Nephron progenitor cell (in vitro differentiated cells): ENCODE measurements at places on chromosomes 5 and 9.
A peak's percentile ranks its signal among the peaks of the same experiment; 100 is the strongest.

- DNase-seq: peak; percentile 48
Observed at GRCh38 chr5:10564838-10565784, 1.2 kb downstream of the ANKRD33B start.

DNA sequence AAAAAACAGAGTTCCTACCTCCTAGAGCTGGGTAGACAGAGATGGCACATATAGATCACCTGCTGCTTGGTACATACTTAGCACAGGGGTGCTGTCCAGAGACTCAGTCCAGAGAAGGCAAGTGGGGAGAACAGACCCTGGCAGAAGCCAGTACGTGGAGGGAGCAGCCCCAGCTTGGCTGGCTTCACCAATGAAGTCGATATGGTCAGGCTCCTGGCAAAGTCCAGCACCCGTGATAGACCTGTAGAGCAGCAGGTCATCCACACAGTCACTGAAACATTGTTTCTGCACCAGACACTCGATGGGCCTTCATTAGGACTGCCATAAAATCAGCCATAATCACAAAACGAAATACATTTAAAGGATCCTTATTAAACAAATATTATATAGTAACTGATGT lies 45.8 kb downstream of the WHRN start:
- DNase-seq: no peak

DNA sequence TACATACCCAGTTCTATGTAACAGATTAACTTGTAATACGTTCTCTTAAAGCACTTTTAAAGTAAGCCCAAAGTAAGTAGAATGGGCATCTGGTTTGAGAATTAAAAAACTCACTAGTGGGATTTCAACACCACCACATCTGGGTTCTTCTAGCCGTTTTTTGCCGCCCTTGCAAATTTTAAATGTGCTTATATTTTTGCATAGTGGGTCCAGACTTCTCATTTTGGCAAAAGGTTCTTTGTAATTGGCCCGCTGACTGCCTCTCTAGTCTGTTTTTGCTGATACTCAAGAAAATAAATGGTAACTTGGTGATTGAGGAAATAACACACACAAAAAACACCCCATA lies 582 bp upstream of the FBXO4 start:
- DNase-seq: no peak

DNA sequence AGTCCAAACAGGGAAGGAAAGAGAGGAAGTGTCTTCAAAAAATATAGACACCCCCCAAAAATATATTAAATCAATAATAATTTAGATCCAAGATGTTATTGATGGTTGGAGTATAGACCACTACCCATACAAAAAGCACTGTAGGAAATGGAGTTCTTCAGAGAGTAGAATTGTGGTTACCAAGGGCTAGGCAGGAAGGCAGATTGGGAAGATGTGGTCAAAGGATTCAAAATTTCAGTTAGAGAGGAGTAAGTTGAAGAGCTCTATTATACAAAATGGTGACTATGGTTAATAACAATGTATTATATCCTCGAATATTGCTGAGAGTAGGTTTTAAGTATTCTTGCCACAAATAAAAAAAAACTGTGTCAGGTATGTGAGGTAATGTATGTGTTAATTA lies 149.4 kb downstream of the CWC27 start:
- no peak for DNase-seq

DNA sequence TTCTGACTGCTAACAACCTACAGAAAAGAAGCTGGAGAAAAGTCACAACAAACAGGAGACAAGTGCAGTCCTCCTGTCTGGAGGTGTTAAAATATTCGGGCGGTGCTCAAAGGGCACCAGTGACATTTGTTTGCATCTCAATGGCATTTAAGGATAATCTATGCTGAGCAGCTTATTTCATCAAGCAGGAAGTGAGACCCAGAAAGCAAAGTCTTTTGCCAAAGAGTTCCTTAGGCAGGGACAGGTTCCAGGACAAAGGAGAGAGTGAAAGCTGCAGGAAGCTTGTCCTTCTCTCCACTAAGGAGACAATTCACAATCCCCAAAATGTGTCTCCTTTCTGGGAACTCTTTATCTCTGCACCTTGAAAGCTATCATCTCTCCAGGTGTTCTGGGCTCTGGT lies 38.7 kb upstream of the CDK20 start:
- no peak for DNase-seq

DNA sequence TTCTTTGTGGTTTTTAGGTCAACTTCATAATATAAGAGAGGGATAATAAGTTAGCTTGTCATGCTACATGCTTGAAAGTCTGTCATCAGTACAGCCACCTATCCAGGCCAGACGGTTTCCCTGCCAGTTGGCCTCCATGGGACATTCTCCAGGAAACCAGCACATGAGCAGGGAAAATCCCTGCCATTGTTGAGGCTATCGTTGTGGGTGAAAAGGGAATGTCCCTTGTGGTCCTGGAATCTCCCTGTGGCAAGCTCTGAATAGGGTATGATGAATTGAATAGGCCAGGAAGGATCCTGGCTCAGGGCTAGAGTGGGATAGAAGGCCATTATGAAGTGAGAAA lies 12.3 kb downstream of the F2RL1 start:
- DNase-seq: no peak

- no peak for DNase-seq
Observed at GRCh38 chr5:171984748-171985419, 21.6 kb downstream of the FBXW11 start.

DNA sequence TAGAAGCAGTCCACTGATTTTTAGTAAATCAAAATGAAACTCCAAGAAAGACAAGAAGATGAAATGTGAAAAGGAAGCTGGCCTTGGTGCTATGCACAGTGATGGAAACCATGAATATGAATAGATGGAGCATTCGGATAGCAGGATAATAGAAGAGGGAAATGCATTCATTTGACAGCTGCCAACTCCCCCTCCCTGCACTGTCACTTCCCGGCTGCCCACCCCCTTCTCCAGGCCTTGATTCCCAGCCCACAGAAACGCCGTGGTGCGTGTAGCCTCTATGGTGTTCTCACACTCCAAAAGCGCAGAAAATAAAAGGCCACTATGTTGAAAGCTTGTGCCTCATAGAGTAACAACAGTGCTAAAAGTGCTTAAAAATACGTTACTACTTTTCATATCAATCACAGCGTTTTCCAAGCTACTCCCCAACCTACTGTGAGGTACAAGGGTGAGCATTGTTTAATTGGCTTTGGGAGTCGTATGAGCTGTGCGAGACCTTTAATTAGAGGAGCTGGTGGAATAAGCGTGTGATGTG lies 26.1 kb upstream of the IFNK start:
- peak; percentile 28 for DNase-seq

- DNase-seq: no peak
Observed at GRCh38 chr5:126384985-126385384, 38.2 kb upstream of the GRAMD2B start.

- no peak for DNase-seq
Observed at GRCh38 chr5:178249191-178249989, 16.8 kb upstream of the PHYKPL start.

GRCh38 chr9:27632254-27632653 lies 59.0 kb upstream of the C9orf72 start:
- no peak for DNase-seq

DNA sequence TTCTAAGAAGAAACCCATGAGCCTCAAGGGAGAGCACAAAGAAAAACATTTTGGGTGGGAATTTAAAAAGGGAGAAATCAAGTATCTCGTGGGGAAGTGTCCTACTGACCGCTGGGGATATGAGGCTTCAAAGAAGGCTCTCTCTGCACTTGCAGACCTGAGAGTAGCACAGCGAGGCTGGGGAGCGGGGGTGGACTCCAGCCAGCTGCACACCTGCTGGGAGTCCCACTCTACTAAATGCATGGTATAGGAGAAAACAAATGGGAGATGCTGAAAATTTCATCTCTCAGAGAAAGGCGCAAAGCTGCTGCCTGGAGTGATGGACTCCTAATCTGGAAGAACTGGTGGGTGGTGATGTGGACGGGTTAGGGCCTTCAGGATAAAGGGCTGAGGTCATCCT lies 67.0 kb upstream of the EPB41L4B start:
- no peak for DNase-seq

DNA sequence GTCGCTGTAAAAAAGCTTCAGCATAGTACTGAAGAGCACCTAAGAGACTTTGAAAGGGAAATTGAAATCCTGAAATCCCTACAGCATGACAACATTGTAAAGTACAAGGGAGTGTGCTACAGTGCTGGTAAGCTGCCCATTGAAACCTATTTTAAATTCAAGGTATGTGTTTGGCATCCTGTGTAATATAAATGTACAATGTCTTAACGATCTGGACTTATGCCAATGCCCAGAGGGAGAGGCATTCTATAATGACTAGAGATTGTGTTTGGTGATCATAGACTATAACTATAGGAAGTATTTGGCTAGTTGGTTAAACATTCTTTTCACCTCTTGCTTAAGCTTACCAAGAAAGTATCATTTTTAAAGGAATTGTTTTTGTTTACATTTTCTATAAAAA lies 95.7 kb downstream of the INSL6 start:
- DNase-seq: no peak

DNA sequence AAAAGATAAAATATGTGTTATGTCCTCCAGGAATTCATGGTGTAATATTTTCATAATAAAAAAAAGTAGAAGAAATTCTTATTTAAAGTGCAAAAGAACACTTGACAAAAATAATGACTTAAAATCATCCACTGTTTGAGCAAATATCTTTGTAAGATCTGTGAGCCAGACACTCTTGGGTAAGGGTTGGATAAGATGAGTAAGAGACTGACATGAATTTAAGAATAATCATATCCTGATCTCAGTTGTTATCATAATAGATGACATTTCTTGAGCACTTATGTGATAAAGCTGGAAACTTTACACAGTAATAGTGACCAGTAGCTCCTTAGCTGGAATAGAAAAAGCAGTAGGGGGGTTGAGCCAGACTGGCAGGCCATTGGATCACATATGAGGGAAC lies 40.0 kb upstream of the ADRB2 start:
- DNase-seq: no peak

- DNase-seq: no peak
Observed at GRCh38 chr5:98786191-98786853, 12.9 kb downstream of the RGMB start.

GRCh38 chr9:38244971-38245370 lies 147.5 kb upstream of the ALDH1B1 start:
- DNase-seq: no peak

GRCh38 chr5:27814983-27815382 lies 776.6 kb upstream of the CDH9 start:
- no peak for DNase-seq

GRCh38 chr9:83520292-83520691 lies 17.9 kb downstream of the FRMD3 start:
- DNase-seq: no peak

DNA sequence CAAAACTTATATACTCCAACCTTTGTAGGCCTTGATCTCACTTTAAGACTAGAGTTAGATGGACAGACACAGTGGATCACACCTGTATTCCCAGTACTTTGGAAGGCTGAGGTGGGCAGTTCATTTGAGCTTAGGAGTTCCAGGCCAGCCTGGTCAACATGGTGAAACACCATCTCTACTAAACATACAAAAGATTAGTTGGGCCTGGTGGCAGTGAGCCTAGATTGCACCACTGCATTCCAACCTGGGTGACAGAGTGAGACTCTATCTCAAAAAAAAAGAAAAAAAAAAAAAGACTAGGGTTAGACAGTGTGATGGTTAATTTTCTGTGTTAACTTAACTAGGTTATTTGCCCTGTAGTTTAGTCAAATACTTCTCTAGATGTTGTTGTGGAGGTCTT lies 74.1 kb downstream of the CFAP95 start:
- no peak for DNase-seq

DNA sequence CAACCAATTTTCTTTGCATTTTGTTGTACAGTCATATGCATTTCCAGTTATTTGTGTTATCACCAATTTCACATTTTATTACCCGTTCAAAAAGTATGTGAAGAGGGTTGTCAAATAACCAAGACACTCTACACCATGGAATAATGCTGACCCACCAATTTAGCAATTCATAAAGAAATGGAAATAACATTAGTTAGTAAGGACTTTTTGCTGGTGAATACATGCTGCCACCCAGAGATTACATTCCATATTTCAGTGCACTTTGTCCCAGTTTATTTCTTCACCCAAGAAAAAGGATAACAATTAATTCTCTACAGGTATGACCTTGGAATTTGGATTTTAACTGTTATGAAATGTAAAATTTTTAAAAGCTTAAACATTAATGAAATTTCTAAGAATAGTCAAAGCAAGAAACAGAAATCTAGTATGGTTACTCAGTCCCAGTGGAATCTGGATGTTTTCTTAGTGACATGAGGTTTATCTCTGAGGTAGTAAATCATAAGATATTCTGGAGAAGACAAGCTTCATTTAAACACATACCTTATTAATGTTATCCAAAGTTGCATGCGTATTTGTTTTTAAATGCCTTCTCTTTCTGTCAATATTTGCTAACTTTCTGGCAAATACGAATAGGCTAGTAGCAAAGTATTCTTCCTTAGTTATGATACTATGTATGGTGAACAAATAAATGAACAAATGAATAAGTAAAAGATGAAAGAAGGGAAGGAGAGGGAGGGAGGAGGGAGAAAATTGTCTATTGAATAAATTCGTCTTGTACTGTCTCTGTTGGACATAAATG lies 100.6 kb downstream of the CETN3 start:
- no peak for DNase-seq

GRCh38 chr5:152388610-152389009 lies 16.5 kb downstream of the NMUR2 start:
- no peak for DNase-seq

- no peak for DNase-seq
Observed at GRCh38 chr5:36027711-36028110, 36.5 kb upstream of the UGT3A1 start.

GRCh38 chr5:116506488-116506887 lies 68.1 kb downstream of the SEMA6A start:
- no peak for DNase-seq

GRCh38 chr5:64952951-64953673 lies 184.4 kb downstream of the CWC27 start:
- no peak for DNase-seq

DNA sequence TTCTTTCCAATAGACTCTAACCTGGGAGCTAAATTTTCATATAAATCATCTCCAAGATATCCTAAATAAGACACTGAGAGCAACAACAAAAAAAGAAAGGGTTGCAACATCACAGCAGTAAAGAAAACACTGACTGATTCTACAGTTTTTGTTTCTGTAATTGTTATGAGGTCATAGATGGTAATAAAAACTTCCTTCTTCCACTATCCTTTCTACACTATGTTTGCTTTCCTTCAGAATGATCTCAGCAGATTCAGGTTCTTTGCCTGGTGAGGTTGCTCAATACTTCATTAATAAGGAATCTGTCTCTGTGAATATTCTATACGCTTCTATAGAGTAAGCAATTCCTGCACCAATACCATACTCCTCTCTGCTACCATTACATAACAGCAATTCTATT lies 835.6 kb upstream of the GRAMD2B start:
- no peak for DNase-seq
